ENCODE measurements at places on chromosomes 3 and 15.

- no peak for DNase-seq
Observed at GRCh38 chr15:63090472-63090871, 31.2 kb upstream of the LACTB start.

DNA sequence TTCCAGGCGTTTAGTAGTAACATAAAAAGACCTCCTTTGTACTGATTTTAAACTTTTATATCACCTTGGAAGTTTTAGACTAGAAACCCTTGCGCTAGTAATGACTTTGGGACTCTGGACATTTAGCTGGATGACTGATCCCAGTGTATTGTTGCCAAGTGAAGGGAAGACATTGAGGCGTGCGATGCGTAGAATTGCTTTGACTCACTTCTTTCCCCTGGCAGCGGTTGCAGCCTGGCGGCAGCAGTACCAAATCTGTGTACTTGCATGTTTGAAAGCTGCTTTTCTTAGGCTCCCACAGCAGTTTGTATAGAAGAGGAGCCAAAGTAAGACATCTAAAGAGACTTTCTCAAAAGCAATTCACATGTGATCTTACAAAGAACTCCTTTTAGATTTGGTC lies 151.6 kb downstream of the BBX start:
- no peak for DNase-seq

DNA sequence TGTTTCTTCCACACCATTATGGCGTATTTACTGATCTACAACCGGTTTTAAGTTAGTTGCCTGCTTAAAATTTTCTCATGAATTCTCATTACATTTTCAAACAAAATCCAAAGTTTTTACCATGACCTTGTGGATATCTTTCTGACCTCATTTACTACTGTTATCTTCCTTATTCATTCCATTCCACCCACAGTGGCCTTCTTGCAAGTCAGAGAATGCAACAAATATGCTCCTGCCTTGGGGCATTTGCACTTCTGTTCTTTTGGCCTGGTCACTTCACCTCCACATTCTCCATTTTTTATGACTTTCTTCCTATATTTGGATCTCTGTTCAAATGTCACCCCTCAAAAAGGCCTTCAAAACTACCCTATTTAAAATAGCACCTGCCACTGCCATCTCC lies 8.8 kb upstream of the SLC15A2 start:
- DNase-seq: no peak

DNA sequence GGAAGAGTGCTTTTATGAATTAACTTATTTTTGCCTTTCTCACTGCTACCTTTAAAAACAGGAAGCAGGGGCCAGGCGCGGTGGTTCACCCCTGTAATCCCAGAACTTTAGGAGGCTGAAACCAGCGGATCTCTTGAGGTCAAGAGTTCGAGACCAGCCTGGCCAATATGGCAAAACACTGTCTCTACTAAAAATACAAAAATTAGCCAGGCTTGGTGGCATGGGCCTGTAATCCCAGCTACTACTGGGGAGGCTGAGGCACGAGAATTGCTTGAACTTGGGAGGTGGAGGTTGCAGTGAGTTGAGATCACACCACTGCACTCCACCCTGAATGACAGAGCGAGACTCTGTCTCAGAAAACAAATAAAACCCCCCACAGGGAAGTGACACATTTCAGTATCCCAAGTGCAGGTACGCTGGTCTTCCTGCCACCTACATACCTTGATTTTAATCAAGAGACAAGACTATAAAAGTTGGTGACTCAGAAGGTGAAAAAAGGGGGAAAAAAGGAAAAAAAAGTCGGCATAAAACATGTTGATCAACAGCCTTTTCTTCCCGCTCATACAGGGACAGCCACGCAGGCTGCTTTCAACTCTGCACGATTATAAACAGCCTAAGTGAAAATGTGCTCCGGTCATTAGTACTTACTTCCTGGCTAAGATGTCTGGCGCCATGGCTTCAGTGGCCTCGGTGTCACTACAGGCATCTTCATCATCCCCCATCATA lies 18.8 kb downstream of the PPP1R2 start:
- DNase-seq: no peak

GRCh38 chr3:172355836-172356235 lies 92.4 kb downstream of the GHSR start:
- no peak for DNase-seq

GRCh38 chr15:51460796-51461195 lies 119.3 kb downstream of the GLDN start:
- no peak for DNase-seq

GRCh38 chr15:98034731-98035130 lies 74.2 kb downstream of the ARRDC4 start:
- no peak for DNase-seq

GRCh38 chr15:96358821-96359615 lies 28.5 kb downstream of the NR2F2 start:
- DNase-seq: no peak

DNA sequence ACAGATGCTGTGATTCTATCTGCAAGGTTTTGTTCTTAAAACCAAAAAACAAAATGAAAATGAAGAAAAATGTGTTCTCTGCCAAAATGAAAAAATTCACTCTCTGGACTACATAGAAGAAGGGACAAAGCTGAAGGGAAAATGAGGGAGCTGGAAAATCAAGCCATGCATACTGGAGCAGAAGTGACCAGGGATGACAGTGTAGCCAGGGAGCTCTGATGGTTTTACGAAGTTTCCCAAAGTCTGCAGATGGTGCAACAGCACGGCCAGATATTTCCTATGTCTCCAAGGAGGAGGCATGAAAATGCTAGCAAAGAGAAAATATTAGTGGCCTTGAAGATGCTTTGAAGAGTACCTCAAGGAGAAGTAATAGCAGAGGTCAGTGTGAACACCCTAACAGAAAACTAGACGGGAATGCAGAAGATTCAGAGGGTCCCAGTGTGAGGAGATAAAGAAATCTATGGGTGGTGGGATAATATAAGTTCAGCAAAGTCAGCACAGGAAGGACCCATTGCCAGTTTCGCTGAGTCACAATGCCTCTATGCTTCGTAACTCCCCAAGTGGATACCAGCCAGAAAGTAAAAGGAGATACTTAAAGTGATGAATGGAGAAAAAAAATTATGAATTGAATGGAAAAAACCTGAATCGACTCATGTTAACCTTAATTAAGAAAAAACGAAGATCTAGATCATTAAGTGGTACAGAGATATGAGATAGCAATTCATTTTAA lies 39.0 kb upstream of the POMGNT2 start:
- DNase-seq: no peak

DNA sequence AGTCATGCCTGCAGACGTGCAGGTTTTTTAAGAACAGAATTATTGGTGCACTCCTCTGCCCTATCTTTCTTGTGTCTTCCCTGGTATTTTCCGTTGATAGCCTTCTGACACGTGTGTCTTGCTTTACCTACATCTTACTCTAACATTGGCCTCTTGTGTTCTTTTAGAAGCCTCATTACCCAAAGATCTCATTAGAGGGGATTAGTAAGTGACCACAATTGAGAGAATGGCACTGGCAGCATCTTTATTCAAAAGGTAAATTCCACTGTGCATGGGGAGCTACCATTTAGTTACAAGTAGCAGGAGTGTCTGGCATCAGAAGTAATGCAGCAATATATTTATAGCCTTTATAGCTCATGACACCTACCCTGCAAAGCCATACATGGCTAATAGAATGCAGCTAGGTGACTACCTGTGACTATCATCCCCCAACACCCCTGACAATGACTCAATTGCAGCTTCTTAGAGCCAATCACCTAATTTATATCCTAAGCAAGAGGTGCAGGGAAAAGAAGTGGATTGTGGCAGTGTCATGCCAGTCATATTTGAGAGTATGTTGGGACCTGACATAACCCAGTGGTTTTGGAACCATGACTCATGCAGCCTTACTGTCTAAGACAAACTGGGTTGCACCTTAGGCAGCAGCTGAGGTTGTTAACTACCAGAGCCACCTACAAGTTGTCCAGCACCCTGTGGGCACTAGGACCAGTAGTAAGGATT lies 164.8 kb downstream of the GRM7 start:
- no peak for DNase-seq

DNA sequence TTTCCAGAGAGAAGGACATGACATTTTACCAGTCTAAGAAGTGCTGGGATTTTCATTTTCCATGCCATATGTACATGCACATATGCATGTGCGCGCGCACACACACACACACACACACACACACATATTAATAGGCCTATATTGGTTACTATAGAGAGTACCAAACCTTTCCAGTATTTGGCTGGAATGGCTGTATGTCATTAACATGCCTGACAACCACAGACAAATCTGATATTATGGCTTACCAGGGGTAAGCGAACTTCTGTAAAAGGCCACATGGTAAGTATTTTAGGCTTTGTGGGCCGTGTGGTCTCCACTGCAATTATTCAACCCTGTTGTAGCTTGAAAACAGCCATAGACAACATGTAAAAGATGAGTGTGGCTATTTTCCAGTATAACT lies 97.2 kb upstream of the TSPAN3 start:
- DNase-seq: no peak

- DNase-seq: no peak
Observed at GRCh38 chr3:101903451-101903871, 54.1 kb downstream of the NFKBIZ start.

DNA sequence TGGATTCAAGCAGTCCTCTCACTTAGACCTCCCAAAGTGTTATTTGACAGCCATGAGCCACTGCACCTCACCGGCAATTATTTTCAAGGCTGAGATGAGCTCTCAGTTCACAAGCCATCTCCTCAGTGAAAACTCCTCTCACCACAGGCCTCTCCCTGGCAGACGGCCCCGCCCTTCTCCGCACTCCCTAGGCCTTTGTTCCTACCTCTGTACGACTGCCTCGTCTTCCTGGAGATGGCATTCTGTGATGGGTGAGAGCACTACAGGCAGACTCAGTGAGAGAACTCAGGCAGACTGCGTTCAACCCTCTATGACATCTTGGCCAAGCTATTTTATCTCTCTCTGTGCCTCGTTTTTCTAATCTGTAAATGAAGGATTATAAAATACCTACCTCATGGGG lies 67.0 kb upstream of the TPM1 start:
- DNase-seq: no peak

- DNase-seq: no peak
Observed at GRCh38 chr3:128794067-128794768, 68.2 kb downstream of the RAB7A start.

- no peak for DNase-seq
Observed at GRCh38 chr3:71579326-71579934, 4.1 kb downstream of the FOXP1 start.

DNA sequence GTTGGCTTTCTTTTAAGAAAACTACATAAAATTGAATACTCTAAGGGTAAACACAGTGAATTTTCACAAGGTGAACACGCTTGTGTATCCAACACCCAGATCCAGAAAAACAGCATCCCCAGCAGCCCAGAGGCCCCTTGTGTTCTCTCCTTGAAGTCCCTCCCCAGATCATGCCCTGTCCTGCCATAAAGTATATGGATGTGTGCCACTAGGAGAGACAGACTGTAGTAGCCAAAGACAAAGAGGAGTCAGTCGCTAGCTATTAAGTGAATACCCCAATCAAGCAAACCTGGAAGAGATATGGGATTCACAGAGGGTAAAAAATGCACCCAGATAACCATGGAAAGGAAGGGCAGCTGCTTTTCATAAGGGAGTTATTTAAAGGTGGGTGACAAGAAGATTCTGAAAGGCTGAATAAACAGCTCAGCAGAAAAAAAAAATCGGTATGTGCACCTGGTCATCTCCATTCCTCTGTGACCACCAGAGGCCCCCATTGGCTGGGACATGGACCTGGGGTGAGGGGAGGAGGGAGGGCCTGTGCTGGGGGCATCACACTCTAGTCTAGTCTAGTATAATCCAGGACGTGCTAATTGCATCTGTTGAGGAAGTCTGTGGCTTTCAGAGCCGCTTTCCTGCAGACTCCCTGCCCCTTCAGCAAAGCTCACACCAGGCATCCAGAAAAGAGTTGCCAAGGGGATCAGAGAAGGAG lies 167.3 kb upstream of the NDN start:
- no peak for DNase-seq

DNA sequence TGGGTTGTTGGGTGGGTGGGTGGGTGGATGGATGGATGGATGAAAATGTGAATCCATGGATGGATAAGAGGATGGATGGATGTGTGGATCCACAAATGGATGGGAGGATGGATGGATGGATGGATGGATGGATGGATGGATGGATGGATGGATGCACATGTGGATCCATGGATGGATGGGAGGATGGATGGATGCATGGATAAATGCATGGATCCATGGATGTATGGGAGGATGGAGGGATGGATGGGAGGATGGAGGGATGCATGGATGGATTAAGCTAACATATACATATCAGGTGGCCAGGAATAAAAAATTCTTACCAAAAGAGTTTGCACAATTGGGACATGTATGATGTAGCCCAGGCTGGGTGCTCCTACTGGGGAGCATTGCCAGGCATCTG lies 195.3 kb downstream of the FEZF2 start:
- no peak for DNase-seq

DNA sequence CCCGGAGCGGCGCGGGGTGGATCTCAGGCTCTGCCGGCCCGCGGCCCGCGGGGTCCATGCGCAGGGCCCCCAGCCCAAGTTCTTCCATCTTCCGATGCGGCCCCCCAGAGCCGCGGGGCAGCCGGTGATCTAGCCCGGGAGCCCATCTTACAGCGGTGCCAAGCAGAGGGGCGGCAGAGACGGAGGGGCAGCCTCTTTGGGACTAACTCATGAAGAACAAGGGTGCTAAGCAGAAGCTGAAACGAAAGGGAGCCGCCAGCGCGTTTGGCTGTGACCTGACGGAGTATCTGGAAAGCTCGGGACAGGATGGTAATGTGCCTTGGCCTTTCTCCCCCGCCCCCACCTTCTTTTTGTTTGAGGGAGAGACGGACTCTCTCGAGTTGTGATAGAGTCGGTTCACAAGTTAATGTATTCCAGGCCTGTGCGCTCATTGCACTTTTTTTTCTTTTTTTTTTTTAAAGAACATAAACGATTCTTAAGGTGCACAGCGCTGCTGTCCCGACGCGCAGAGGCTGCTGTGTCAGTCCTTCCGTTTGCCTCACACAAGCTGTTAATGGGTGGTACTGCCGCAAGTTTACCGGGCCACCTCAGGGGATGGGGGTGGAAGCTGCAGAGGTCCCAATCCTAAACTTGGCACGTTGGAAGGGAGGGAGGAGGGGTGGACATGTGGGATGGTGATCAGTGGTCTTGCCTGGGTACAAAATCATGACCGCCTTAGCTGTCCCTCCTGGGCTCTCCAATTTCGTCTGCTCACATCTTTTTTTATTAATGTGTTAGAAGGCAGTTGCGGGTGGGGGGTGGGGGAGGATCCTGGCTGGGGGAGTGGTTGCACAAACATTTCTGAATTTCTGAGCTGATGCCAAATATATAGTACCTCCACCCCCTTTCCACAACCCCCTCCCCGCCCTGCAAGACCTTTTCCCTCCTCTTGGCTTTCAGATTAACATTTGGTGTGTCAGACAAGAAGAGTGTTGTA lies 801 bp downstream of the ARHGAP31 start:
- no peak for DNase-seq

Measured in thoracic aorta (tissue), 2 donors.